Activated naive CD4-positive, alpha-beta T cell treated with anti-CD3 and anti-CD28 coated beads, Interleukin-2, amount 50 U/mL, for 72 hours (primary cell): ENCODE measurements at places on chromosomes 2 and 18. TPM values are rescaled to one million over a fixed set of nuclear protein-coding genes. Genes with fewer than 3 reads are reported as not detected.

- DNase-seq: no peak
Measured at GRCh38 chr2:40348038-40348437, 103.9 kb downstream of the SLC8A1 start.

DNA sequence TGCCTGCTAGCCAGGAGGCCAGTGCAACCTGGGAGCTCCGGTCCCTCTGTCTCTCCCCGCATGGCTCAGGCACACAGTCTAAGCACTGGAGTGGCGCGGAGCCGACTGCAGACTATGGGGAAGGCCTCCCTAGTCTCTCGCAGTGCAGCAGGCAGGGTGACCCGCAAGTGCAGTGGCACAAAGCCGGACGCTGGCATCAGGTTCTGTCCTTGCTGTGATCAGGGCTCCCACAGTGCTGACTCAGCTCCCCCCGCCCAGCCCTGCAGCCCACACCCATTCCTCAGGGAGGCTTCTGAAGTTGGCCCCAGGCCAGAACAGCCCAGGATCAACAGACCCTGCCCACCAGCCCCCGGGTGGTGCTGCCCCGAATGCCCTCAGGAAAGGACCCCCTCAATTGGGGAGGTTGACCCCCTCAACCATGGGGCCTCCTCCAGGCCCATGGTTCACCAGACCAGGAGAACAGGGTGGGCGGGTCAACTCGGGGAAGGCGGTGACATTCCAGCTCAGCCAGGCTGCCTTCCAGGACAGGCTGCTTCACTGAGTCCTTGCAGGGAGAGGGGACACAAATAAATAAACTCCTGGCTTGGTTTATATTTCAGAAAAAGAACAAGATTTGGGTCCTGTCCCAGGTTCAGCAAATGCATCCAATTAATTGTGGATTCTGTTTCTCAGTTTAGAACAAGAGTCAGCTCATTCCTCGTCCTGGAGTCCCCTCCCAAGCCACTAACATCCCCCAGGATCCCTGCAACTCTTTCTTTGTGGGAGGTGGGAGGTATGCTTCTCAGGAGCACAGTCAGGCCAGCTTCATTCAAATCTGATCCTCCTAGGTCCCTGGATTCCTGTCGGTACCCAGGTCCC, 12.2 kb downstream of the BIN1 start:
- DNase-seq: no peak

- no peak for DNase-seq
Measured at GRCh38 chr2:151422917-151423439, 13.3 kb downstream of the RIF1 start.

DNA sequence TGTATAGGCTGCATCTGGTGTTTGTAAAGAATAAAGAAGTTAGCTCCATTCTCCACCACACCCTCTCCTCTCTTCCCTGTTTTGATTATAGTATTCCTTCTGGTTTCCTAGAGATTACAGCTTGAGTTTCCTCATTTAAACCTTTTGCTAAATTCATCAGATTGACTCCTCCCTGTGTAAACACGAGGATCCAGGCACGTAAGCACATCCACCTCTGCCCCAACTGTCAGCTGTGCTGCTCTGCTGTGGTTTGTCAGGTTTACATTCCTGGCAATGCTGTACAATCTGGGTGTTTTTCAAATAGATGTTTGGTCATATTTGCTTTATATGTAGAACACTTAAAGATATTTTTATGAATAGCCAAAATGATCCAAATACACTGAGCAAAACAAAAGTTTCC, 302.8 kb downstream of the PTGR3 start:
- no peak for DNase-seq

- no peak for DNase-seq
Measured at GRCh38 chr2:239531456-239532241, 130.8 kb upstream of the HDAC4 start.

DNA sequence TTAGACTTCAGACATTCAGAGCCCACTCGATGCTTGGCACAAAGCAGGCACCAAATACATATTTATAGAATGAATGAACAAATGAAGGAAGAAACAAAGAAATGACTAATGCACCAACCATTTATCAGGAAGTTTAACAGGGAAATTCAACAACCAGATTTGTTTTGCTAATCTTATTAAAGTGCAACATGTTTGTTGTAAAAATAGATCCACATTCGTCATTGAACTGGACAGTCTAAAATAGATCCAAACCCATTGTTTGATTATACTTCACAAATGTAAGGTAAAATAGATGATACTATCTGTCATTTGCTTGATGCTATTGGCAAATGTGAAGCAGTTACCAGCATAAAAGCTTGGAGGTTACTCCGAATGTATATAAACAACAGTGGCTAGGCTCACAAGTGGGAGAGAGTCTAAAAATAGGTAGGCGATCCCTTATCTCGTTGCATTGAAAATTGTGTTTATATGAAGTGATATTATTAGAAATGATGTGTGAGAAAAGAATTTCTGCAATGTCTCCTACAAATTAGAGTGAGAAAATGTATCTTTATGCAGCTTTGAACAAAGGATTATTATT, 246.2 kb downstream of the NEDD4L start:
- DNase-seq: no peak

GRCh38 chr18:54813977-54814565, 14.2 kb upstream of the RAB27B start:
- no peak for DNase-seq

DNA sequence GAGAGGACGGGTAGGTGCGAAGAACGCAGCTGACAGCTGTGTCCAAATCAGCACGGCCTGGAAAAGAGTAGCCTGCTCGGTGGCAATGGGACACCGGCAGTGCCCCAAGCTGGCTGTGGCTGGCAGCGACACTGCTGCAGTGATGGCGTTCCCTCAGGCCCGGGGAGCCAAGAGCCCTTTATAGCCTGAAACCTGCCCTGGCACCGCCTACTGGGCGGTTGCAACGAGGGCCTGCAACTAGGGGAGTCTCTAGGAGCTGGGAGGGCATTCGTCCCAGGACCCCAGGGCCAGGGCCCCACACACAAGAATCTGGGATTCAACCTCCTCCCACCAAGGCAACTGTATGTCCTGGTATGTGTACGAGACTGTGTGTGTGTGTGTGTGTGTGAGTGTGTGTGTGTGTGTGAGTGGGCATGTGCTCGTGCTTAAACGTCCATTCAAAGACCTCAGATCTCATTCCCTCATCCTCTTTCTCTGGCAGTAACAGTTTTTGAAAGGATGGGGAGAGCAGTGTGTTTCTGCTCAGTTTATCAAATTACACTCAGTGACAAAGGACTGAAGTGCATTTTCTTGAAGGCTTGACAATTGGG, 6.8 kb upstream of the CYP26B1 start:
- peak; percentile 14 for DNase-seq

DNA sequence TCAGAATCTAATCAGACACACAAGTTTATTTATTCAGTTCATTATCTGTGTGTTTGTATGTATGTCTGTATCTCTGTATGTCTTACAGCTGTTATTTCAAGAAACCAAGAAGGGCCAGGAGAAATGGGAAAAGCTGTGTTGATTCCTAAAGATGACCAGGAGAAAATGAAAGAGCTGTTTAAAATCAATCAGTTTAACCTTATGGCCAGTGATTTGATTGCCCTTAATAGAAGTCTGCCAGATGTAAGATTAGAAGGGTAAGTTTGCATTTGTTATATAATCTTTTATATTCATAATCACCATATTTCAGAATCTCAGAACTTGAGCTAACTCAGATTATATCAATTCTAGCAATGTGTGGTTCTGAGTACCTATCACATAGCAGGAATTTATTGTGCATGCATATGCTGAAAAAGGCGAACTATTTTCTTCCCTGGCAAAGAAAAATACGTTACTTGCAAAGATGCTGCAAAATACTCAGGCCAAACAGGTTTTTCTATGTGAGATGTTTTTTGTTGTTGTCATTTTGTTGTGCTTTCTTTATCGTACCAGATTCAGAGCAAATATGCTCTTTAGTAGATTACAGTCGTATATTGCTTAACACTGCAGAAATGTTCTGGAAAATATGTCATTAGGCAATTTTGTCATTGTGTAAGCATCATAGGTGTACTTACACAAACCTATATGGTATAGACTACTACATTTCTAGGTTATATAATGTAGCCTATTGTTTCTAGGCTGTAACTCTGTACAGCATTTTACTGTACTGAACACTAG, 268.7 kb downstream of the GALNT13 start:
- no peak for DNase-seq

- no peak for DNase-seq
Measured at GRCh38 chr18:13455471-13455870, 236.9 kb downstream of the LDLRAD4 start.

DNA sequence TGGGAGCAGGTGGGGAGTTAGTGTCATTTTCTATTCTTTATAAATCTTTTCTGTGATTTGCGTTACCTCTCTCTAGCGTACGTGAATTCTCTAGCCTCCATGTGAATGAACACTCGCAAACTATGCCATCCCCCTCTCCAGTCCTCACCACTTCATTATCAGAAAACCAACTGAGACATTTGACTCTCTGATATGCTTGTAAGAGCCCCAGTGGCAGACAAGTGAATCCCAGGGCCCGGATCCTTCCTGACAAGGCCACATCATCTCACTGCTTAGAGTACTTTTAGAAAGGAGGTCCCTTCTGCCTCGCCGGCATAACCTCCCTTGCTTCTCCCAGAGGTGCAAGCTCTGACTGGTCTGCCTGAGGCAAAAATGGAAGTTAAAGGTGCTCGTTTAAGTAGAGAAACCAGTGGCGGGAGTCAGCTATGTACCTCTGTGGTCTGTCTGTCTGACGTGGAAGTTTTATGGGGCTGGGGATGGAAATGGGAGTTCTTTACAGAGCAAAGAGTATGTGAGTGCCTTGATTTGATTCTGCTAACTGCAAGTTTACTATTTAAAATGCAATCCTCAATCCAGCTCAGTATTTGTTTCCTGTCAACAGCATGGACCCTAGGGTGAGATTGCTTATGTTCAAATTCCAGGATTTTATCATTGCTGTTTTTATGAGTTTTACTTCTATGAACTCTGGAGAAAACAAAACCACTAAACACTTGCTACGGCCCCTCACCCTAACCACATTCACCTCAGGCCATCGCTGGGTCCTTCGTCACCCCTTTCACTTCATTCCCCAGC, 114.9 kb upstream of the MSTN start:
- DNase-seq: no peak

DNA sequence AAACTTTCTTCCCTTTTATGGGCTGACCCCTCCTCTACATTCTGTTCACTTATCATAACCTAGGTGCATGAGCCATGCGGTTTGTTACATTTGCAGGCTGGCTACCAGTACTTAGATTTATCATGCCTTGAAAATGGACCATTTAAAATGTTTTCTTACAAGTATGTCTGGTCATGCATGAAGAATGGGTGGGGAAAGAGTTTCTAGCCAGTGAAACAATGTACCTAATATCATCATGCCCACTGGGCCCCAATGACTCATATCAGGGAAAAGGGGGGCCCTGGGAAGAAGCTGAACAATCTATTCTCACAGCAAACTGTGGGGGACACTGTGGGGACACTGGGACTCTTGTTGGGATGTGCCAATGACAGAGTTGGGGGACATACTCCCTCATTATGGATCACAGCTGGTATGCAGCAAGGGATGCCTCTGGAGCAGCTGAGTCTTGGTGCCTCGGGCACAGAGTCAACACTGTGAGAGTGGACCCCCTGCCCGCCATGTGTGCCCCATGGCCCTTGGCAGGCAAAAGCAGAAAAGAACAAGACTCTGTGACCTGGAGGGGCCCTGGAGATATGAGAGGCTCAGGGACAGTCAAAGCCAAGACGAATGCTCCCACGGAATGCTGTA, 156.3 kb downstream of the ZNF516 start:
- no peak for DNase-seq

- DNase-seq: no peak
Measured at GRCh38 chr2:143431316-143431715, 302.1 kb downstream of the ARHGAP15 start.

DNA sequence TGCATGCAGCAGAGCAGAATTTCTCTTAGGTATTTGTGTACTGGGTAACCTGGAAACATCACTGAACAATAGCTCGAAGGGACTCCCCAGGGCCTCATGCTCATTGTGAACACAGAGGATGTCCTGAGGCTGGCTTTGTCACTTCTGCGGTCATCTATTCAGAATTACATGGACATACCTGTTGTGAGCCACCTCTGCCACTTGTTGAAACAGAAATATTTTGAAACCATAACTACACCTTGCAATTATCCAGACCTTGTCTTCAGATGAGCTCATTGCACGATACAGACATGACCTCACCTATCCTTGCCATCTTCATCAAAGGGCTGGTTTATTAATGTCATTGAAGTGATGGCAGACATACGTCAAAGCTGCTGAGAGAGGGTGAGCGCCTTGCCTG, 23.4 kb upstream of the CREG2 start:
- no peak for DNase-seq

- DNase-seq: no peak
Measured at GRCh38 chr2:164009756-164010337, 274.0 kb upstream of the FIGN start.

- DNase-seq: no peak
Measured at GRCh38 chr2:45930396-45930792, 278.9 kb downstream of the PRKCE start.

DNA sequence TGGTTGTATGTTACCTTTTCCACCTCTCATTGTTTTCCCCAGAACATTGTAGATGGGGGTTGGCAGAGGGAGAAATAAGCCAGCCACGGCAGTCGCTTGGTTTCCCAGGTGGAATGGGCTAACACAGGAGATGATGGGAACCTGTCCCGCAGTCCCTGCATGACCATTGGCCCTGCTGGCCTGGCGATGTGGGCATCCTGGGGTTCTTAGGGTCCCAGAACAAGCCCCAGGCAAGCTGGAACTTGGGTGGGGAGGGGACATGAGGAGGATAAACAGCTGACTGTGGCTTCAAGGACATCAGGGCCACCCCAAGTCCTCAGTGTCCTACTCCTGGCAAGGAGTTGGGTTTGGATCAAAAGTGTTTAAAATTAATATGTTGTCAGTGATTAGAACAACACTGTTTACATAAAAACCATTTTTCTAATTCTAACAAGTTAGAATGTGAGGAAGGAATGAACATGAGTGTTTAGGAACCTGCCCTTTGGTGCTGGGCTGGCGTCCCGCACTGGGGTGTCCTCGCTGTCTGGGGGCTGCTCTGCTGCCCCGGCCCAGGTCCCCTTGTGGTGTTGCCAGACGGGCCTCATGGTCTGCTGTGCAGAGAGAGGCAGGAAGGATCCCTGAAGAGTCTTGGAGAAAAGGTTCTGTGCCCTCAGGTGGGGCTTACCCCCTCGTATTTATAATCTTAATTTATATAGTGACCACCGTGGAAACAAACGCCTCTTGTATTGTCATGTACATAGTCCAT, 95.1 kb downstream of the USP40 start:
- DNase-seq: no peak

- DNase-seq: no peak
Measured at GRCh38 chr18:7221424-7222155, 9.3 kb upstream of the LRRC30 start.

IL37 gene
- total RNA-seq: 0.32 TPM

ECEL1 gene
- total RNA-seq: not detected

RAB17 gene
- 0.88 TPM for total RNA-seq

ARHGAP28 gene
- not detected for total RNA-seq

SPC25 gene
- 50.5 TPM for total RNA-seq

TRIM43 gene
- total RNA-seq: not detected
